ENCODE measurements at places on chromosomes 7 and 10.

GRCh38 chr7:85927226-85927625 lies 716.5 kb upstream of the GRM3 start:
- DNase-seq, result no peak

DNA sequence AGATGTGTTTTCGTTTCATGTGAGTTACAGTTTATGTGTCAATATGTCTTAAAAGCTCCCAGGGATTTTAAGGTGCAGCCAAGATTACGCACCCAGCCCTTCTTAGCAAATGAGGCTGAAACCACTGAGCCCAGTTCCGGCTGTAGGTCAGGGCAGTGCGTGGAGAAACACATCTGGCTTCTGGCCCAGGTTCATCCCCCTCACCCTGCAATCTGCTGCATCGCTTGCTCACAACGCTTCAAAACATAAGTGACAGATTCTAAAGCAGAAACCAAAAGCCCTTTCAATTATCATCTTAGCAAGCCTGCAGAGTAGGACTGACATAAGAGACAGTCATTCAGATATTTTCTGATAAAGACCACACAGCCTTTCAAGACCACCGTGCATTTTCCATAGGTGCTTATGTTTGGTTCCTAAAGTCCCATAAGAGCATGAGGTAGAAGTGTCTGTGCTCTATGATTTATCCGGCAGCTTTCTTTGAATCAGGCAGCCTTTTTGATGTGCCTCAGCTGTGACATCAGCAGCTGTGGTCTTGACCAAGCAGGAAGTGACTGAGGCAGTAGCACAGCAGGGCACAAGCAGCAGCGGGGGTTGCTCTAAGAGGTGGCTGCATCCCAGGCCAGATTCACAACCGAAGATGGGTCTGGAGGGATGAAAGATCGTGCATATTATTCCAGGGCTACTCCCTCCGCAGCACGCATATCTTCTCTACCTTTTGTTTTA lies 72.1 kb upstream of the LYZL2 start:
- peak; percentile 22 for DNase-seq

DNA sequence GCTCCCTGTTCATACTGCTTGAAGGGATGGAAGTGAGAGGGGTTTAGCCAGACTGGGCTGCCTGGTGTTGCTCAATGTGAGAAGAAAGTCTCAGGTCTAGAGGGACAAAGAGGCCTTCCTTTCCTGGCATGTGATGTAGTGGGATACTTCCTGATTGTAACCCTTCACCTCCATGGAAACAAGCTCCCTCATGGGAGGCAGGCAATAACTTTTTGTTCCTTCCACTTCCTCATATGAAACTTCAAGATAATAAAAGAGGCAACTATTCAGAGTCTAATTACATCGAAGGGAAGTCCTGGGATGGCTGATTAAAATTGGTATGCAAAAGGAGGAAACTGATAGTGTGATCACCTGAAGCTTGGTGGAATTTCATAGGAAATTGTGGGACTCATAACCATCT lies 84.1 kb upstream of the ETV1 start:
- DNase-seq, result no peak

GRCh38 chr7:12226756-12227155 lies 15.7 kb downstream of the TMEM106B start:
- DNase-seq, result no peak

DNA sequence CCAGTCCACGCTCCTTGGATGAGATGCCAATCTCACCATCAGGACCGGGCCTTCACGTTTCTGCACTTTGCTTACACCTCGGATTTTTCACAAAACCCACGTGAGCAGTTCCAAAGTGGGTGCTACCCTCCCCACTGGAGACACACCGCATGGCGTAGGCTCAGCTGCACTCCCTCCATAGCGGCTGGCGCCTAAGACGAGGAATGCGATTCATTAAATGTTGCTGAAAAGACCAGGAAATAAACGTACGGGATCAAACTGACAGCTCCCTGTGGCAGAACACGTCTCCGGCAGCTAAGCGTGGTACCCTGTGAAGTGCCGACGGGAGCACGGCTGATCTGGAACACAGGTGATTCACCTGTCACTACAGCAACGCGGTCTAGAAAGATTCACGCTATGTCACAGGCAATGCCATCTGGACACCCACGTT lies 209.0 kb downstream of the DIP2C start:
- DNase-seq, result no peak

GRCh38 chr7:77765906-77766800 lies 32.1 kb downstream of the TMEM60 start:
- no peak for DNase-seq

DNA sequence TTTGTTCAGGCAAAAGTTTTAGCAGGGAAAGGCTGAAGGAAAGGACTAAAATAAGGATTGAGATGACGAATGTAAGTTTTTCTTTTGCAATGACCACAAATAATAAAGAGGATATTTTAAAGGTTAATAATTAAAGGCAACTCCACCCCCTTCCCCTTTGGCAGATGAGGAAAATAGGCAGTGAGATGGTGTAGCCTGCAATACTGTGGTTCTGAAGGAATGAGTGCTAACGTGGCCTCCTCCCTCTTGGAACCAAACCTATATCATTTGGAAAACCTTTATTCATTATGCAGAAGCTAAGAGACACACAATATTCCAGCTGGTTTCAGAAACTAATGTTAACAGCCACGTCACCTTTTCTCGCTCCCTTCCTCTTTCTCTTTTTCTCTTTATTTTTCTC lies 70.9 kb upstream of the COL1A2 start:
- peak; percentile 56 for DNase-seq

DNA sequence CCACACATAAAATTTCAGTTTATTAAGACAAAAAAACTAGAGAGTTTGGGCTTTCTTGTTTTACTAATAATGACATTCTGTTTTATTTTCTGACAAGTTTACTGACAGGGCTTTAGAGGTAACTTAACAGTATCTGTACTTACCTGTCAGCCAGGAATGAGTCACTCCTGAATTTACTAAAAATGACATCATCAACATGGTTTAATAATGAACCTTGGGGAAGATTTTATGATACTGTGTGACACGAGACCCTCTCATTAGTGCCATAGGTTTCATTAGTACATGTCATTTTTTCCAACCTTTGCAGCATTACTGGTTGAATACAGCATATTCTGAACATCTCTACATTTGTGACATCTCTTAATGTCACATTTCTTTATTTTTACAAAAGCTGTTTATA lies 131.1 kb downstream of the KCND2 start:
- no peak for DNase-seq

- DNase-seq, result no peak
Measured at GRCh38 chr10:16392531-16393069, 44.2 kb upstream of the PTER start.

DNA sequence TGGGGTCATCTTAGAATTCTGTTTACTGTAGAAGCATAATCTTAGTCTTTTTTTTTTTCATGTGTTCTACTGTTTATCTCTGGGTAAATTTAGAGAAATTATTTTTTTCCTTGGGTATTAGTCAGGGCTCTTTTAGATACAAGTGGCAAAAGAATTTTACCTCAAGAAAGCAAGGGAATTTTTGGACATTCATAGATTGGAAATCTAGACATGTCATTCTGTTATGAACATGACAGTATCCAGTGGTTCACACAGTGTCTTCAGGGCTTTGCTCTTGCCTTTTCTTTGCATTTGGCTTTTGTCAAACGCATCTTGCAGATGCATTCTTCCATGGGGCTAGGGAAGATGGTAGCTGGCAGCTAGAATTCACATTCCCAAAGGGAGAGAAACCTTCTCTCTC lies 13.7 kb upstream of the TAS2R41 start:
- DNase-seq, result no peak

DNA sequence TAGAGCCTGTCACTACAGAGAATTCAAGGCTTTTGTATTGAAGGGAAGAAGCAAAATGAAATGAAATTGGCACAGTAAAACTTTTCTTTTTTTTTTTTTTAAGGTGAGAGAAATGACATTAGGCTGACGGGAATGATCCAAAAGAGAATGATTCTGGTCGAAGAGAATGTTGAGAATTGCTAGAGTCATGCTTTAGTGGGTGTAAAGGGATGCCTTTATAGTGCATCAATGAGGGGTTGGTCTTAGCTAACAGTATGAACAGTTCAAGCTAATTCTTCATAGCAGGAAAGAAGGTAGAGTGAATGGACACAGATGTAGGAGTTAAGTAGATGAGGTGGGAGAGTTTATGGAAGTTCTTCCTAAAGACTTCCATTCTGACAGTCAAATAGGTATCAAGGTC lies 32.3 kb upstream of the LSM8 start:
- peak; percentile 22 for DNase-seq

- DNase-seq, result peak; percentile 80
Measured at GRCh38 chr10:70649526-70649925, 22.8 kb upstream of the ADAMTS14 start.

DNA sequence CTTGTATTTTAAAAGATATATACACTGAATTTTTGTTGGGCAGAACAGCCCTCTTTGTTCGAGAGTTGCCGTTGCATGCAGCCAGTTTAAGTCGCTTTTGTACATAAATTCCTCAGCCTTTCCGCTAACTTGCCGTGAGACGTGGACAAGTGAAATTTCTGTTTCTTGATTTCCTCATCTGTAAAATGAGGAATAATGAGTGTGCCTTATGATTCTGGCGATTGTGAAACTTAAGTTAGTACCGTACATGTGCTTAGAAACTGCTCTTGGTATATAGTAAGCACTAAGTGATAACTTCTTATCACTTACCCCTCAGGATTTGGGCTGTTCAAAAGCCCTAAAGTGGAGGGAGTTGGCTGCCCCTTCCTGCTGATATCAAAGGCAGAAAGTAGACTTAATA lies 1.4 kb downstream of the CCNJ start:
- DNase-seq, result peak; percentile 16

- DNase-seq, result peak; percentile 97
Measured at GRCh38 chr7:6636741-6637543, at the start of gene ZNF316. TSS of gene ZNF316 (plus strand) at chr7:6637318. CDS start at chr7:6642410, 5,092 bp downstream.

- no peak for DNase-seq
Measured at GRCh38 chr7:111750878-111751277, 188.6 kb upstream of the IMMP2L start.

GRCh38 chr7:55129541-55130394 lies 111.0 kb downstream of the EGFR start:
- DNase-seq, result no peak

DNA sequence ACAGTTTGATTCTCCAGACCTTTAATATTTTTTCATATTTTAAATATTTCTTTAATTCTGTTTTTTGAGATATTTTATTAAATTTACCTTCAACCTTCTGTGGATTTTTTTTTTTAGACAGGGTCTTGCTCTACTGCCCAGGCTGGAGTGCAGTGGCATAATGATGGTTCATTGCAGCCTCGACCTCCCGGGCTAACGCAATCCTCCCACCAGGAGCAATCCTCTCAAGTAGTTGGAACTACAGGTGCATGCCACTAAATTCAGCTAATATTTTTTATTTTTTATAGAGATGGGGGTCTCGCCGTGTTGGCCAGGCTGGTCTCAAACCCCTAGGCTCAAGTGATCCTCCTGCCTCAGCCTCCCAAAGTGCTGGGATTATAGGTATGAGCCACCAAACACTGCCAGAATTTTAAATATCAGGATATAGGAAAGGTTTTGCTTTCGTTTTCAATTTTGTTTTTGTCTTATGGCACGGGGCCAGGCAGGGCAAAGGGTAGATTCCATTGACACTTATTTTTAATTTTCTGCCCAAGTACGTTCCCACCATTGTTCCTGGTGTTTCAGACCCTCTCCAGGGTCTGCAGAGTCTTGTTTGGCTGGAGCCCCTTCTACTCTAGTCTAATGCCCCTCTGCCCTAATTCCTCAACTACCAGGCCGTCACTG lies 1.2 kb downstream of the TACC2 start:
- DNase-seq, result no peak

GRCh38 chr7:3721422-3721821 lies 420.4 kb downstream of the SDK1 start:
- DNase-seq, result no peak

DNA sequence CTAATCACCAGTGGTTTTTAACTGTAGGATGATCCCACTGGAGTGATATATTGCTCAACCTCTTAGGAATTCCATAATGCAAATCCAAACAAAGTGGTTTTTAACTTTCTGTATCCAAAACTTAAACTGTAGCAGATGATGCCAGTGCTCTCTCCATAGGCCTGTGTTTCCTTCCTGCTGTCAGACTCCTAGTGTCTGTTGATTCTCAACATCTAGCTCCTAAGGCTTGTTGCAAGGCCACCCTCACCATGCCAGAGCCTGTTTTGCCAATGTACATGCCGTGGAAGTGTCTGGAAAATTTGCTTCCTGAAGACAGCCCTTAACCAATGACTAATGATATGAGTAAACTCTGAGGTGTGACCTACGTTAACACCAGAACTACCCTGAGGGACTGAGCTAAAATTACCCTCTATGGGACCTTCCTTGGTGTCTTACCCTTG lies 39.3 kb downstream of the C1GALT1 start:
- peak; percentile 44 for DNase-seq

GRCh38 chr10:49138361-49138891 lies 4.6 kb upstream of the FAM170B start:
- peak; percentile 88 for DNase-seq

- DNase-seq, result no peak
Measured at GRCh38 chr7:11208883-11209465, 235.3 kb downstream of the PHF14 start.

- no peak for DNase-seq
Measured at GRCh38 chr10:98880971-98881370, 354.7 kb downstream of the HPSE2 start.

GRCh38 chr10:129191797-129192196 lies 275.2 kb upstream of the MGMT start:
- no peak for DNase-seq

DNA sequence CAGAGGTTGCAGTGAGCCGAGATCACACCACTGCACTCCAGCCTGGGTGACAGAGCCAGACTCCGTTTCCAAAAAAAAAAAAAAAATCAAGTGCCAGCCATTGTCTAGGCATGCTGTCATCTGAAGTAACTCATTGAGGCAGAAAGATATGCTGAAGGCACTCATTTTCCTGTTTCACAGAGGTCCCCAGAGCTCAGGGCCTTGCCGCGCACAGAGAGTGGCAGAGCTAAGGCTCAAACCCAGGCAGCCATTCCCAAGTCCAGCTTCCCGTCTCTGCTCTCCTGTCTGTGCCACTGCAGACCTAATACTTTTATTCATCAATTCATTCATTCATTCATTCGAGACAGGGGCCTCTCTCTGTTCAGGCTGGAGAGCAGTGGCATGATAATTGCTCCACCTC lies 3.5 kb downstream of the GRIFIN start:
- no peak for DNase-seq

DNA sequence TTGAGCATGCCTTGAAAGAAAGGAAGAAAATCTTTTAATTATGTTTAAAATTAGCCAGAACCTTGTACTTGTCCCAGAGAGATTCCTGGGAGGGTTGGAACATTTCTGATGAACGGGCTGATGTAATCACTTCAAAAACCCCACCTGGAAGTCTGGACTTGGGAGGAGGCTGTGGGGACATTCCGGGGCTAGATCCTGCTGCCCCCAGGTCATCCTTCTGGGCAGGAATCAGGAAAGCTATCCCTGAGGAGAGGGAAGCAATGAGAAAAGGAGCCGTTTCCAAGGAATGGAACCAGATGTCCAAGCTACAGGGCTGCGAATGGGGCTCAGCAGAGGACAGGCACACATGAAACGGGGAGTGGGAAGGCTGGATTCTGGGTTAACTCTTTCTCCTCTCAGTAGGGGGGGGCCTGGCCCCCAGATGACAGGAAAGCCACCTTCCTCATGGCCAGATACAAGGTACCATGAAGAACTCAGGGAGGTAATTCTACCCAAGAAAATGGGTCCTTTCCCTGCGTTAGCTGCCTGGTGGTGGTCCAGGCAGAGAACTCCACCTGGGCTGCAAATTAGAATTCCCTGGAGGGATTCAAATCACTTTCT lies 280.1 kb downstream of the TCF7L2 start:
- DNase-seq, result no peak

- DNase-seq, result no peak
Measured at GRCh38 chr10:32981760-32982159, 23.7 kb upstream of the ITGB1 start.

- no peak for DNase-seq
Measured at GRCh38 chr7:158372400-158373342, 215.0 kb downstream of the PTPRN2 start.

- no peak for DNase-seq
Measured at GRCh38 chr7:30146127-30146612, 11.4 kb downstream of the MTURN start.

Data from AG20443 (cell line).